ENCODE measurements at places on chromosomes 2 and 18.

DNA sequence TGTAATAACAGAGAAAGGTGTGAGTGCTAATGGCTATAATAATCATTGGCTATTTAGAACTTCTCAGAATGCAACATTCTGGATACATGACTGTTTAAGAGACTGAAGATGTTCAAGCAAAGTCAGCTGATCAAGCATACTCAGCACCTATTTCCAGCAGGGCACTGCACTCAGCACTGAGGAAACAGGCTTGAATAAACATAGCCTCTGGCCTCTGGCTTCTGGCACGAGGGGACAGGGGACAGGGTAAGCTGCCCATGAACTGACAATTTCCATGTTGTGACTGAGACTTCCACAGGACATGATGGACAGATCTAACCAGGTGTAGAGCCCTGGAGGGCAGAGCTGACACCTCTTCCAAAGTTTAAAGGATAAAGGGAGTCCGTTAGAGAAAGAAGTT is 1.3 kb downstream of the MARCO start:
- DNase-seq = no peak

- no peak for DNase-seq
These were observed 40.0 kb upstream of the LAPTM4A start for GRCh38 chr2:20091305-20091991.

- no peak for DNase-seq
These were observed 110.5 kb upstream of the ZSWIM2 start for GRCh38 chr2:186959486-186959885.

DNA sequence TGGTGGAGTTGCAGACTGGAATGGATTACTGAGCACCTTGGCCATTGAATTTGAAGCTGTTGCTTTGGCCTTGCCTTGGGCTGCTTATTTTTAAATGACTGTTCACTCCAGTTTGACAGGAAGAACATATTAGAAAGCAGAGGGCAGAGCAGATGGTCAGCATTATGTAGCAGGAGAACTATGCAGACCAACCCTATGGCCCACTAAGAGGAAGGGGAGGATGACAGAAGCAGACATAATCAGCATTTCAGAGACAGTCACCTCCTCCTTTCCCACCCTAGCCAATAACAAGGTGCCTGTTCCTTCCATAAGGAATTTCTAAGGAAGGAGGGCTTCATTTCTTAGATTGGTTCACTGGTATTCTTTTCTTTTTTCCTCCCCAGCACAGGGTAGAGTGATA is 2.4 kb downstream of the CHRNA1 start:
- no peak for DNase-seq

- no peak for DNase-seq
These were observed 56.7 kb downstream of the LBH start for GRCh38 chr2:30287857-30288513.

- DNase-seq = no peak
These were observed 48.1 kb upstream of the SDC1 start for GRCh38 chr2:20273042-20273441.

DNA sequence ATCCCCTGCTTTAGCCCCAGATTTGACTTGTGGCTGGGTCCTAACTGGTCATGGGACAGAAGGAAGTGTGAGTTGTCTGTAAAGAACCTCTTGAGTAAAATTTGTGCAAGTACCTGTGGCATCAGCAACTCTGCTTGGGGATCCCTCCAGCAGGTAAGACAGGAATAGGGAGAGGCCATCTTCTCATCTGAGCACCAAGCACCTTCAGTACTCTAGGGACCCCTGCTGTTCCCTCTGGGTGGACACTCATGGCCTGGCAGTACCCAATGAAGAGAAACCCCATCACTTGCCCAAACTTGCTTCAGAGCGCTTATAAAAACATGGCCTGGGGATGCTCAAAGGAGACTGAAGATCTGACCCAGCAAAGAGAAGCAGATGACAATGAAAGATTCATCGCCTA is 297.8 kb downstream of the SP3 start:
- no peak for DNase-seq

GRCh38 chr2:30336978-30337841 is 105.9 kb downstream of the LBH start:
- no peak for DNase-seq

GRCh38 chr2:179856205-179856604 is 5.2 kb downstream of the ZNF385B start:
- no peak for DNase-seq

DNA sequence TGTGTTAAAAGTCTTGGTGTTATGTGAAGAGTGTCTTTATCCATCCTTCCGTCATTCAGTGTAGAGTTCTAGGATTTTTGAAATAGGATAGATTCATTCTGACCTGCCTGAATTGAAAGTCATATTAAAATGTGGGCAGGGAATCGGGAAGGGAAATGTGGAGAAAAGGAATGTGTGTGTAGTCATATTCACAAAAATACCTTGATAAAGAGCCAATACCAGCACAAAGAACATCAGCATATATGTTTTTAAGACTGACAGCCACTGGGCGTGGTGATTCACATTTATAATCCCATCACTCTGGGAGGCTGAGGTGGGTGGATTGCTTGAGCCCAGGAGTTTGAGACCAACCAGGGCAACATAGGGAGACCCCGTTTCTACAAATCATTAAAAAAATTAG is 188.1 kb downstream of the CAMKMT start:
- no peak for DNase-seq

GRCh38 chr2:160940271-160940670 is 220.0 kb upstream of the TANK start:
- no peak for DNase-seq

- no peak for DNase-seq
These were observed 44.5 kb upstream of the SP3 start for GRCh38 chr2:174009488-174010223.

GRCh38 chr2:87403893-87404175 is 344.1 kb upstream of the PLGLB2 start:
- no peak for DNase-seq

DNA sequence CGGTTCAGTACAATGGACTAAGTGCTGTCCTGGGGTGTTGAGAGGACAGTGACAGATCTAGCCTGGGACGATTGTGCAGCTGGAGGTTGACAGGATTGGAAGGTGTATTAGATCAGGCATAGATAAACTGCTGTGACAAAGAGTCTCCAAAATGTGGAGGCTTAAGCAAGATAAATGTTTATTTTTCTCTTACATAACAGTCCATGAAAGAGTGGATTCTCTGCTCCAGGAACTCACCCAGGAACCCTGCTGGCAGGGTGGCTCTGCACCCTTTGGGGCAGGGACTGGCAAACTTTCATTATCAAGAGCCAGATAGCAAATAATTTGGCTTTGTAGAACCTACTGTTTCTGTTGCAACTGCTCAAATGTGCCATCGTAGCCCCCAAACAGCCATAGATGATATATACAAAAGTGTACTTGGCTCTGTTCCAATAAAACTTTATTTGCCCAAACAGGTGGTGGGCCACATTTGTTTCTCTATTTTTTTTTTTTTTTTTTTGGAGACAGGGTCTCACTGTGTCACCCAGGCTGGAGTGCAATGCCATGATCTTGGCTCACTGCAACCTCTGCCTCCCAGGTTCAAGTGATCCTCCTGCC is 9.7 kb downstream of the HRH4 start:
- no peak for DNase-seq

- DNase-seq = no peak
These were observed 79.2 kb downstream of the HS1BP3 start for GRCh38 chr2:20571644-20572215.

DNA sequence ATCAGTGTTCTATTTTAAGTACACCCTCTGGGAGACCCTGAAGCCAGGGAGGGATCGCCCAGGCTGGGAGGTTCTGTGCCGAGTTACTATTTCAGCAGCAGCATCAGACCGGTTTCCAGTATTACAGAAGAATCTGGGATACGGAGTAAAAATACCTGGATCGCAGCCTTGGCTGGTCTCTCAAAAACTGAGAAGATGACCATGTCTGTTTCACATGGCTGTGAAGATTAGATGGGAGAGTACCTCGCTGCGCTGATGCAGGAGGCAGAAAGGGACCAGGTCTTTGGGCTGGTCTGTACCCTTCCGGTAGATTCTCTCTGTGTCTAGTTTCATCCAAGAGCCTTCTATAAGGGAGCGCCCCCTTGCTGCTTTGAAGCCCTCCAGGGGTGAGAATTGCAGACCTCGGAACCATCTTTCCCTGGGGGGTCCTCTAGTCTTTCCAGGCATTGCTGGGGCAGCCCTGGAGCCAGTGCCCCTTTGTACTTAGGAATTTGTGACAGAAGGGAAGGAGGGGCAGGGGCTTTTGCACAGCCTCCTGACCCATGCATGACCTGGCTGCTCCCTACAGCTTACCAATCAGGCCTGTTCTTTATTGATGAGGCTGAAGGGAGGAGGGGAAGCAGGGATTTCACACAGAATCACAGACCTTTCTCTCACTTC is 56.3 kb upstream of the MAPRE3 start:
- no peak for DNase-seq

- no peak for DNase-seq
These were observed 458 bp downstream of the CXXC1 start for GRCh38 chr18:50287028-50287440.

DNA sequence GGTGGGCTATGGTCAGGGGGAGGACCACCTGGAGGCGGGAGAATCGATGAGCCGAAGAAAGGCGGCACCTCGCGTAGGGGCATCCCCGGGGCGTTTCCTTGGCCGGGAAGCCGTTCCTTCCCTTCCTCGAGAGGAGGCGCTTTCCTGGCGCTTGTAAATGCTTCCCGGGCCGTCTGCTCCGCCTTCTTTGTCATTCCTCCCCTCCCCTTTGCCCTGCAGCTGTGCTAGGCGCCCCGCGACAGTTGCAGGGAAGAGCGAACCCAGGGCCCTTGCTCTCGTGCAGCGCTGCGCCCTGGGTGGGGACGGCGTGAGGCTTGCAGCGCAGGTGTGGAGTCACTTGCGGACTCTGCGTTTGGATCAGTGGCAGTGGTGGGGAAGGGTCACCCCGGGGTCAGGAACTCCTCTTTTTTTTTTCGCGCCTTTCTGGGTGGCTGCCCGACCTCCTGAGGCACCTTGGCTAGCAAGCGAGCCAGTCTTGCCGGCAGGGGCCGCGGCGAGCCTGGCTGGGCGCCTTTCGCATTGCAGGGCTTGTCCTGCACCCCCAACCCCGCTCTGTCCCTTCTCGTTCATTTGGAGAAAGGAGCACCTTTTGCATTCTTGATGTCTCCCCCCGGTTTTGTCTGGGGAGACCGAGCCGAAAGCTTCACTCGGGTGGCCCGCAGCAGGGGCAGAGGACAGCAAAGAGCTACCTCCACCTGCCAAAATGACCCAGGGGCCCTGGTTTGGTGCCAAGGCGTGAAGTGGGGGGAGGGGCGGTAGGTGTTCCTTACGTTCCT is 858 bp downstream of the KCNS3 start:
- DNase-seq = no peak

DNA sequence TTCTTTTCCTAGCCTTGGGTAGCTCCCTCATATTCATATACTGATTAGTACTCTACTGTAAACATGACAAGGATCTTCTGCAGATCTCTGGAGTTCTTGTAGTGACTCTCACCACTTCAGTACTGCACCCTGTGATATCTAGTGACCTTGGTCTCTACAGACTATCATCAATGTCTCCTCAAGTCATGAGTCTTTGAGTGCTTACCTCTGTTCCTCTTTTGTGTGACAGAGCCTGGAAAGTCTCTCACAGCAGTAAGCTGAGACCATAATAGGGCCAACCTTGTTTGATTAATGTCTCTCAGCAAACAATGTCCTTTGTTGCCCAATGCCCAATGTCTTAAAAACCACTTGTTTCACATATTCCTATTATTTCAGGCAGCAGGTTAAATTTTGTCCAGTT is 34.2 kb upstream of the BAZ2B start:
- no peak for DNase-seq

GRCh38 chr2:86002375-86002774 is 103.3 kb downstream of the POLR1A start:
- DNase-seq = no peak

GRCh38 chr2:69026026-69026425 is 13.0 kb downstream of the ANTXR1 start:
- no peak for DNase-seq

DNA sequence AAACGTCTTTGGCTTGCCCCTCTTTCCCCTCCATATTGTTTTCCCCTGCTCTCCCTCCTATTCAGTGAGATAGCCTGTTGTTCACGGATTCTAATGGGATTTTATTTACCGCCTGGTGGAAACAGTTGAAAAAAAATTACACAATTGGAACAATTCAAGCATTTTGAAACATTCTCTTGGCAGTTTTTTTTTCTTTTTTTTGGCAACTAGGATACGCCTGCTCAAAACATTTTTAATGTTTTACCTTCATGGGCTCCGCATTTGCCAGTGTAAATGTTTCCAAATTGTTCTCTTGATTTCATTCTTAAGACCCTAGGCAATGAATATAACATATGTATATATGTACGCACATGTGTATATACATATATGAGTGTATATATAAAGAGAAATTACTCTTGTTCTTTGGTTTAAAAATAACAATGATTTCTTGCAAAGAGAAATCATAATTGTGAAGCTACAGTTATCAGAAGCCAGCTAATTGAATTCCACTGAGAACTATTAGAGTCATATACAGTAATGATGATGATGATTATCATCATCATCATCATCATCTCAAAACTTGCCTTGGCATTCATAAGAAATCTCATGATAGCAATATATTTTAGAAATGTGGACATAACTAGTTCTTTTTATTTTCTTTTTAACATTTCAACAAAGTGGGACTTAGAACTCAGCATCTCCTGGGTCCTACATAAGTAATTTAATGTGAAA is 146.7 kb downstream of the LTBP1 start:
- DNase-seq = no peak

DNA sequence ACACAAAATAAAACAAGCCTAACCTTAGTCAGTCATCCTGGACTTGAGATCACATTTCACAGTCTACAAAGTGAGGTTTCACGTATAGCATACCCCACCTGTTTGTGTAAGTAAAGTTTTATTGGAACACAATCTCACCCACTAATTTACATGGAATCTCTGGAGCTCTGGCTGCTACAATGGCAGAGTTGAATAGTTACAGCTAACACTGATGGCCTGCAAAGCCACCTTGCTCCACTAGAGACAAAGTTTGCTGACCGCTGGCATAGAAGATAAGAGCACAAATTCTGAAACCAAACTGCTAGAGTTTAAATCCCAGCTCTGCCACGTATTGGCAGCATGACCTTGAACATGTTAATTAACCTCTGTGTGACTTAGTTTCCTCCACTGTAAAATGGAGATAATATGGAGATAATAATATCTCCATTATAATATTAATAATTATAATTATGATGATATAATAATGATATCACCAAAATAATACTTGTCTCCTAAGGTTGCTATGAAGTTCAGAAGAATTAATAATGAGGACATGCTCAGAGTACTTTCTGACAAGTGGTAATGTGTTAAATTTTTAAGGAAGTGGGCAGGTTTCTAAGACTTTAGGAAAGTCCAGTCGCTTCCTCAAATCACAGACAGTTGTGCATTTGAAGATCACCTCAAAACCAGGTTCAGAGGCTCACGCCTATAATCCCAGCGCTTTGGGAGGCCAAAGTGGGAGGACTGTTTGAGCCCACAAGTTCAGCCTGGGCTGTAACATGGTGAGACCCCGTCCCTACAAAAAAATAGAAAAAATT is 204.6 kb downstream of the SH3RF3 start:
- DNase-seq = no peak

DNA sequence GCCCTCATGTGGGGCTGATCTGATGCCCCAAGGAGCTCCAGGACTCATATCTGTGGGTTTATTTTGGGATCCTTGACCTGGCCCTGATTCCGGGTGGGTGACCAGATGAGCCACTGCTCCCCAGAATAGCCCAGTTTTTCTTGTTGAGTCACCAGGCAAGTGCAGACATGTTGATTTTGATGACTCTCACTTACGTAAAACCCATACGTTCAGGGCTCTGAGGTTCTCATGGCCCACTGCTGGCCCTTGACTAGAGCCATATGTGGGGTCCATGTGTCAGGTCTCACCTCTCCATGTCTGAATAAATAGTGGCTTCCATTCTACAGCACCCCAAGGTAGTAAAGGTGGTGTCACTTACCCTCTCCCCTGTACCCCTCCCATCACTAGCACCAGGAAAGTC is 41.9 kb downstream of the CDC42EP3 start:
- DNase-seq = no peak

Data from activated T-helper 1 cell treated with anti-CD3 and anti-CD28 coated beads, Interleukin-2, amount 50 U/mL, for 16 hours (primary cell).